Kidney (tissue), 22 donors: ENCODE measurements at places on chromosomes 1 and 21. TPM values are rescaled to one million over a fixed set of nuclear protein-coding genes. Genes with fewer than 3 reads are reported as not detected.

Gene NUF2
- polyA plus RNA-seq, result 0.28 TPM

Gene S100A14
- 35.6 TPM for polyA plus RNA-seq

Gene NCF2
- 2.5 TPM for polyA plus RNA-seq

Gene TEDDM1
- polyA plus RNA-seq, result not detected

Gene SERPINC1
- polyA plus RNA-seq, result 0.82 TPM

Gene AMPD1
- not detected for polyA plus RNA-seq

Gene PSMG1
- 50.8 TPM for polyA plus RNA-seq

Gene TMEM61
- polyA plus RNA-seq, result 42.7 TPM

Gene OR2T1
- polyA plus RNA-seq, result not detected

Gene PGBD5
- 2.0 TPM for polyA plus RNA-seq

Gene THRAP3
- 28.0 TPM for polyA plus RNA-seq

Gene CFHR3
- polyA plus RNA-seq, result not detected

Gene MATN1
- polyA plus RNA-seq, result not detected

Gene SORT1
- 33.5 TPM for polyA plus RNA-seq

- no peak for DNase-seq
Measured at GRCh38 chr1:151892190-151892589, 17.1 kb downstream of the THEM4 start.

DNA sequence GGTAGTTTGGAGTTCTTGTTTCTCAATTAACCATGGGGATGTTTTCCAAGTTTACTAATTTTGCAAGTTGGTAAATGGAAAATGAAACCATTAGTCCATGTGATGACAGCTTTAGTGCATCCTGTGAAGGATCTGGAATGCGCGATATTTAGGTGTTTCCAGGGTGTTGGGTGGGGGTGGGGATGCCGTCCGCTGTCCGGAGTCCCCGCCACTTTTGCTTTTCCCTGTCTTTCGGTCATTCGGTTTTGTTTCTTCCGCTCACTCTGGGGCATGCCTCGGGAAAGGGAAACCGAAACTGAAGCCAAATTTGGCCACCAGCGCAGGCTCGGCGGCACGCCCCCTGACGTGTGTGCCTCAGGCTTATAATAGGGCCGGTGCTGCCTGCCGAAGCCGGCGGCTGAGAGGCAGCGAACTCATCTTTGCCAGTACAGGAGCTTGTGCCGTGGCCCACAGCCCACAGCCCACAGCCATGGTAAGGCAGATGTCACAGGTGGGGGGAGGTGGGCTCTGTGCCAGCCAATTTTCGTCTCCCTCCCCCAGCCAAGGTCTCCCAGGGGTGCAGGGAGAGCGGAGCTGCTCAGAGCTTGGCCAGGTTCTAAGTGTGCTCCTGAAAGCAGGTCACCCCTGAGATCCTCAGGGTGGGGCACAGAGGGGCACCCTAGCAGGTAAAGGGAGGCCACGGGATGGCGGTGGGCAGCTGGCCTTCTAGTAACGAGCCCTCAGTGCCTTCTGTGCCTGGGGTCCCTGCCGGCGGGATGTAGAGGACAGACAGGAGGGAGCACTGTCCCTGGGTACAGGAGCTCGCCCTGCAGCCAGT lies at the start of gene ISG15:
TSS of gene ISG15 (plus strand) at position 393 of the 817 bp plus-strand sequence. CDS start at position 470, 77 bp downstream.
- DNase-seq, result peak; percentile 96

- DNase-seq, result no peak
Measured at GRCh38 chr1:28766532-28767183, 29.9 kb downstream of the YTHDF2 start.

DNA sequence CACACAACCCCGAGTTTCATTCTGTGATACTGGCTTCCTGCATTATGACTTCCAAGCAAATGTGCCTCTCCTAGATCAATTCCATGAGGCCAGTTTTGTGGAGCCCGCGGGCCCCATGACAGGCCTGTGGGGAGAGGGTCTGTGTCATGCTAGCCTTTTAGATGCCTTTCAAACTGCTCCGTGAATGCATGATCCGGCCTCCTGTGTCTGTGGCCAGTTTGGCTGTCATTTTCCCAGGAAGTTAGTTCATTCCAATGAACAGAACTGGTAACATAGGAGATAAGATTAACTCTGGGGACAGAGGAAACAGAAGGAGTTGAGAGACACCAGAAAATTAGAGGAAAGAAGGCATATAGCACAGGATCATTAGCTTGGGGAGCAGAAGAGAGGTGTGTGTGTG lies 3.2 kb downstream of the FNDC7 start:
- DNase-seq, result no peak

GRCh38 chr1:229757226-229757625 lies 131.2 kb downstream of the URB2 start:
- DNase-seq, result no peak

GRCh38 chr1:24702511-24703293 lies 42.5 kb upstream of the CLIC4 start:
- DNase-seq, result peak; percentile 69

DNA sequence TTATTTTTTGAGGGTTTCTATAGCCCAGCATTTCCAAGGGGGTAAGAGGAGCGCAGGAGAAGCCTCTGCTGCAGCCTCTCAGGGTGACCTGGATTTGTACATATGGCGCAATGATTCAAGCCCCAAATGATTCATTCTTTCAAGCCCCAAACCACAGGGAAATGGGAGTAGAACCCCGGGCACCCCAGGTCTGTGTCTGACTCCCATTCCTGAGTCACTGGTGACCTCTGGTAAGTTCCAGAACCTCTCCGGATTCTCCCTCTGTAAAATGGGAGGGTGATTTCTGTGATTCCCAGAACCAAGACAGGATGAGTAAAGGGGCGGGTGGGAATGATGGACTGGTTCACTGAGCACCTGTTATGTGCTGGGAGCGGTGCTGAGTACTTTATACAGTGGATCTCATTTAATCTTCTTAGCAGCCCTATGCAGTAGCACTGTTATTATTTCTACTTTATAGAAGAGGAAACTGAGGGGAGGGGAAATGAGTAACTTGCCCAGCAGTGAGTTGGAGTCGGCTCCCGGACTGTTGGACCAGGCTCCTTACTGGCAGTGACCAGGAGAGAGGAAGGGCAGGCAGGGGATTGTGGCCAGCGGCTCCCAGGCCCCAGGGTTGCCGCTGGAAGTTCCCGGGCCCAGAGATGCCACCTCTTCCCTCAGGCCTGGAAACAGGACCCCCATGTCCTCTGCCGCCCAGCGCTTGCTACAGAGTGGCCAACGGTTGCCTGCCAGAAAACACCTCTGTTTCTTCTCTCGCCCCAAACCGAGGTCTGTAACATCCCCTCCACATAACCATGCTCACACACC lies 20.3 kb upstream of the SLC26A9 start:
- DNase-seq, result no peak

DNA sequence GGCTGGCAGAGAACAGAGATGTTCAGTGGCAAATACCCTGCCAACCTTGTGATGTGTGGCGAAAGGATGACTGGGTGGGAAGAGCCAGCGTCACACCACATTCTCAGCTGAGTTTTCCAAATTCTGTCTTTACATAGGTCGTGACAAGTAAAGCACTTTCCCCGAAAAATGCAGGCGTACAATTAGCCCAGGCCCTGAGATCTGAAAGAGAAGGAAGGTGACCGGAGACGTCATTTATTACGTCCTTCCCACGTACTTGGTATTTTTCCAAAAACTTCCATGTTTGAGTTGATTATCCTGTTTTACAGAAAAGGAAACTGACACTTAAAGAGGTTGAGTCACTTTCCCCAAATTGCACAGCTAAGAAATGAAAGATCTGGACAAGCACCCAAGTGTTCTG lies 413.3 kb downstream of the PRDM2 start:
- no peak for DNase-seq

- no peak for DNase-seq
Measured at GRCh38 chr1:94468708-94469107, 50.5 kb downstream of the ABCD3 start.

GRCh38 chr1:57124768-57125446 lies 159.1 kb upstream of the C8B start:
- no peak for DNase-seq

DNA sequence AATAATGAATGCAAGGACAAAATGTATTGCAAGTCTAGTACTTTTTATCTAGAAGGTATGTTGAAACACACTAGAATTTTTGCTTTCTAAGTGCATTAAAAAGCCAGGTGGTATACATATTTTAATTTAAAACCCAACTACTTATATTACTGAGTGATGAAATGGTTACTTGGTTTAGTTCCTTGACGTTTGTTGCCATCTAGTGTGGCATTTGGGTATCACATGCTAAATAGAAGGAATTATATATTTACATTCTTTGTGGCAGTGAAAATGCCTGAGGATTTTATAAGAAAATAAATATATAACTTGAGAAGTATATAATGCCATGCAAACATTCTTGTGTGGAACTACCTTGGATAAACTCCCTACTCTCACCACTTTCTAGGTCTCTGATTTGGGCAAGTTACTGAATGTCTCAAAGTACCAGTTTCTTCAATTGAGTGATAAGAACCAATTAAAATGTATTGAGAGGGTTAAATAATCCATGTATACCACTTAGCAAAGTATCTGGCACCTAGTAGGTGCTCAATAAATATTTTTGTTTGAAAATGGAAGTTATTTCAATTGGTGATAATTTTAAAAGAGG lies 69.6 kb downstream of the SDCCAG8 start:
- peak; percentile 67 for DNase-seq

- DNase-seq, result no peak
Measured at GRCh38 chr1:29176576-29176975, 5.1 kb downstream of the SRSF4 start.

DNA sequence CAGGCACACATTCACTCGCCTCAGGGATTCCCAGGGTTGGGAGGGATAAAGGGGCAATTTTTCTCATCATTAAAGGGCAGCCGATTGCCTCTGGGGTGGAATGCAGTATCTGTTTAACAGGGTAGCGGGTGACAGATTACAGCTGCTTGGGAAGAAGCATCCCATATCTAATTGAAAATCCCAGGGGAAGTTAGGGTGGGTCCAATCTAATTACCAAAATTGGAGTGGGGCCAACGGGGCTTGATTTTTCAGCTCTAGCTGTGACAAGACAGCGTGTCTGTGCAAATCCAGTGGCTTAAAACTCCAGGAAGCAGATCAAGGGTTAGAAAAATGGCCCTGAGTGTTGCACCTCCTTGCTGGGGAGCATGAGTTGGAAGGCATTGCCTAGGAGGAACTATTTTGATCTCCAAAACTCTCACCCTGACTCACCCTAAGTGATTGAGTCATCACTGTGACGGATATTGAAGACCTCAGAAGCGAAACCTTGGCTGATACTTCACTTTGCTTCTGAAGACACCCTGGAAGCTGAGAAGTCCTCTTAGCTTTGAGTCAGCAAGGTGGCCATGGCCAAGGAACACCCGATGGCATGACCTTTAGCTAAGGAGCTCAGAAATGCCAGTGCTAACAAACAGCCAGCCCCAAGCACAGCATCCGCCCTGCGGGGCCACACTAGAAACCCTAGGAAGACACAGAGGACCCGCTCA lies 46.0 kb downstream of the GRHL3 start:
- no peak for DNase-seq

- DNase-seq, result no peak
Measured at GRCh38 chr21:44260066-44260465, 1.6 kb downstream of the DNMT3L start.

DNA sequence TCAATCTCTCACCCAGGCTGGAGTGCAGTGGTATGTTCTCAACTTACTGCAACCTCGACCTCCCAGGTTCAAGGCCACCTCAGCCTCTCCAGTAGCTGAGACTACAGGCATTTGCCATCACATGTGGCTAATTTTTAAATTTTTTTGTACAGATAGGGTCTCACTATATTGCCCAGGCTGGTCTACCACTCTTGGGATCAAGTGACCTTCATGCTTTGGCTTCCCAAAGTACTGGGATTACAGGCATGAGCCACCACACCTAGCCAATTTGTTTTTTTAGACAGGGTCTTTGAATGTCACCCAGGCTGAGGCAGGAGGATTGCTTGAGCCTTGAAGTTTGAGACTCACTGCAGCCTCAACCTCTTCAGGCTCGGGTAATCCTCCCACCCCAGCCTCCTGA lies 10.2 kb upstream of the USP48 start:
- no peak for DNase-seq

DNA sequence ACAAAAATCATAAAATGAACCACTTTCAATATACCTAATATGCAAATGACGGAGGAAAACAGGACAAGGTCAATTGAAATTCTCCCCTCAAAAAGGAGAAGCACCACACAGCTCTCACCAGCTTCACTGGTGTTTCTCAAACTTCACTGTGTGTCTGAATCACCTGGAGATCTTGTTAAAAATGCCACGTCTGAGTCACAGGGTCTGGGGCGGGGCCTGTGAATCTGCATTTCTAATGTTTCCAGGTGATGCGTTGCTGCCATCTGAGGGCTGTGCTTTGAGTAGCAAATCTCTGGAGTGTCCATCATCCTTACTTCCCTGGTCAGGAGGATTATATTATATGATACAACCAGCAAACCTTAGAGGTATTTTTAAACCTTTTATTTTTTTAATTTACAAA lies 9.0 kb downstream of the CLDN19 start:
- no peak for DNase-seq

DNA sequence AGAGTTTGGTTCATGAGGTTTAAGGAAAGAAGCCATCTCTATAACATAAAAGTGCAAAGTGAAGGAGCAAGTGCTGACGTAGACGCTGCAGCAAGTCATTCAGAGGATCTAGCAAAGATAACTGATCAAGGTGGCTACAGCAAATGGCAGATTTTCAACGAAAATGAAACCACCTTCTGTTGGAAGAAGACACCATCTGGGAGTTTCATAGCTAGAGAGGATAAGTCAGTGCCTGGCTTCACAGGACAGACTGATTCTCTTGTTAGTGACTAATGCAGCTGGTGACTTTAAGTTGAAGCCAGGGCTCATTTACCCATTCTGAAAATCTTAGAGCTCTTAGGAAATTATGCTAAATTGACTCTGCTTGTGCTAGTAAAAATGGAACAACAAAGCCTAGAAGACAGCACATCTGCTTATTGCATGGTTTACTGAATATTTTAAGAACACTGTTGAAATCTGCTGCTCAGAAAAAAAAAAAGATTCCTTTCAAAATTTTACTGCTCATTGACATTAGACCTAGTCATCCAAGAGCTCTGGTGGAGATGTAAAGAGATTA lies 10.5 kb downstream of the MAEL start:
- DNase-seq, result no peak

DNA sequence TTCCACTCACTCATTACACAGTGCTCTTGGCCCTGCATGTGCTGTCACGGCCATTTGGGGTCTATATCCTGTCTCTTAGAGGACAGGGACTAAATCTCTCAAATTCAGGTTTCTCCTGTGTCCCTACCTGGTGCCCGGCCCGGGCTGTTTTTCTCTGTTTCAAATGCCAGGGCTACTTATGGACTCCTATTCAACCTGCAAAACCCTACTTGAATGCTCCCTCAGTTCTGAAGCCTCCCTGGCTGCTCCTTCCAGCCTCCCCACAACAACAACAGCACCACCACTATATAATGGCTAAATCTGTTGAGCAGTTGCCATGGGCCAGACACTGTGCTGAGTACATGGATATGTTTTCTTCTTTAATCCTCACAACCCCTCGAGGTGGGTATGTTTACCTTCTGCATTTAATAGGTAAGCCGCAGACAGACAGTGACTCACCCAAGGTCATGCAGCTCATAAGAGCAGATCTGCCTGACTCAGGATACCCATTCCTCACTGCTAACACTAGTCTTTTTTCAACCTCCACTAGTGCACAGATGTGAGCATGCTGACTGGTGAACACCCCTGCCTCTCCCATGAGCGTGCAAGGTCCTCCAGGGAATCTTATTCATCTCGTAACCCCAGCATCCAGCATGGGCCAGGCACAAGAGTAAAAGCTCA lies 29.9 kb downstream of the DHRS3 start:
- DNase-seq, result no peak

- DNase-seq, result no peak
Measured at GRCh38 chr21:19999369-20000272, 998.6 kb upstream of the NCAM2 start.
